ENCODE measurements at places on chromosomes 2 and 18. TPM values are rescaled to one million over a fixed set of nuclear protein-coding genes. Genes with fewer than 3 reads are reported as not detected.

The DAPL1 gene
- total RNA-seq, result 2.5 TPM

The IL36G gene
- 15.7 TPM for total RNA-seq

The TUBA4B gene
- not detected for total RNA-seq

The ZC3H6 gene
- 0.98 TPM for total RNA-seq

The ANKRD29 gene
- total RNA-seq, result 4.0 TPM

The FOXI3 gene
- not detected for total RNA-seq

The ALLC gene
- not detected for total RNA-seq

The DLGAP1 gene
- total RNA-seq, result 0.07 TPM

The ZNF516 gene
- 21.4 TPM for total RNA-seq

The CREG2 gene
- 3.9 TPM for total RNA-seq

The ANKRD44 gene
- total RNA-seq, result 1.3 TPM

The UGT1A10 gene
- not detected for total RNA-seq

The LOXHD1 gene
- total RNA-seq, result not detected

The BOD1L2 gene
- total RNA-seq, result not detected

The HOXD3 gene
- not detected for total RNA-seq

The SETBP1 gene
- 5.3 TPM for total RNA-seq

The MYO5B gene
- total RNA-seq, result 26.8 TPM

The CNDP1 gene
- total RNA-seq, result not detected

The EHD3 gene
- 3.4 TPM for total RNA-seq

The CCDC138 gene
- 6.3 TPM for total RNA-seq
